LNCaP clone FGC (cell line): ENCODE measurements at places on chromosomes 4 and X.

DNA sequence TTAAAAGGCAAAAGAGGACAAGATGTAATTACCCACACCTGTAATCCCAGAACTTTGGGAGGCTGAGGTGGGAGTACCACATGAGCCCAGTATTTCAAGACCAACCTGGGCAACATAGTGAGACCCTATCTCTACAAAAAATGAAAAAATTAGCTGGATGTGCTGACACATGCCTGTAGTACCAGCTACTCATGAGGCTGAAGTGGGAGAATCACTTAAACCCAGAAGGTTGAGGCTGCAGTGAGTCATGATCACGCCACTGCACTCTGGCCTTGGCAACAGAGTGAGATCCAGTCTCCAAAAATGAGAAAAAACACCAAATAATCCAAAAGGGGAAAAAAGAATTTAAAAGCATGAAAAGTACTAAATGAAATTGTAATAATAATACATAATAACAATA lies 30.8 kb downstream of the NR0B1 start:
- DNase-seq, result no peak

DNA sequence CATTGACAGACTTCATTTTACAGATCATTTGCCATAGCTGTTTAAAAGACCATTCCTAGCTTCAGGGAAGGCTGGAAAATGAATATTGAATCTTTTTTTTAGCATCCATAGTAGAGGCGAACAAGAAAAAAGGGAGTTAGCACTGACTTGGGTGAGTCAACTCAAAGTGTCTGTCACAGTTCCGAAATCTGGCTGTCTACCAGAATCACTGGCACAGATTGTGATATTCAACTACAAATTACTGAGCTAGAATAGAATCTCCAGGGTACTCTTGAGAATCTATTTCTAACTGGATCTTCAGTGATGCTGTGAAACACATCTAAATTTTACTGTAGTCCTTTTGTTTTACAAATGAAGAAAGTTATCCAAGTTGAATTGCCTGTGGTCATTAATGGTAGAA lies 31.5 kb downstream of the SEC24B start:
- DNase-seq, result no peak

- DNase-seq, result no peak
Measured at GRCh38 chr4:17366496-17366895, 145.4 kb downstream of the QDPR start.

DNA sequence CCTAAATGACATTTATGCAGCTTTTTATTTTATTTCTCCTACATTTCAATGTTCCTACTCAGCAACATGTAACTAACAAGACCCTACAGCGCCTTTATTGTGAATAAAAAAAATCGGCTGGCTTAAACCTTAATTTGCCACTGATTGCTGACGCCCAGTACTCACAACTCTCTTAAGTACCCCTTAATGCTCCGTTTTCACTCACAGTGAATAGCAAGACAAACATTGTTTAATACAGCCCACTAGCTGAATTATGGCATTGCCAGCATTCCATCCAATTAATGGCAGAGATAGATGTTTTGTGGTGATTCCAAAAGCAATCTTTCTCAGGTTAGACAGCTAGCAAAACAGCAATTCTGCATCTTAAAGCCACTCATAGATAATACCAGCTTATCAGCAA lies 61.1 kb downstream of the PPARGC1A start:
- DNase-seq, result no peak

DNA sequence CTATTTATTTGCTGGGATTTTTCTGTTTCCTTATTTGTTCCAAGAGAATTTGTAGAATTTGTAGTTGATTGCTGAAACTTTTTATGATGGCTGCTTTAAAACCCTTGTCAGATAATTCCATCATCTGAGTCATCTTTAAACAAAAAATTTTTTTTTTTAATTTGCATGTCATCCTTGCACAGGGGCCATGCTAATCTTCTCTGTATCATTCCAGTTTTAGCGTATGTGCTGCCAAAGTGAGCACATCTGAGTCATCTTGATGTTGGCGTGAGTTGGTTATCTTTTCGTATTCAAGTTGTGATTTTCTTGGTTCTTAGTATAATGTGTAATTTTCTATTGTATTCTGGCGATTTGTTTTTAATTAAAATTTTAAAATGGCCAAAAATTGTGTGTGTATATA lies 18.7 kb upstream of the ZNF157 start:
- no peak for DNase-seq

GRCh38 chr4:15149234-15149838 lies 147.1 kb downstream of the CPEB2 start:
- no peak for DNase-seq

DNA sequence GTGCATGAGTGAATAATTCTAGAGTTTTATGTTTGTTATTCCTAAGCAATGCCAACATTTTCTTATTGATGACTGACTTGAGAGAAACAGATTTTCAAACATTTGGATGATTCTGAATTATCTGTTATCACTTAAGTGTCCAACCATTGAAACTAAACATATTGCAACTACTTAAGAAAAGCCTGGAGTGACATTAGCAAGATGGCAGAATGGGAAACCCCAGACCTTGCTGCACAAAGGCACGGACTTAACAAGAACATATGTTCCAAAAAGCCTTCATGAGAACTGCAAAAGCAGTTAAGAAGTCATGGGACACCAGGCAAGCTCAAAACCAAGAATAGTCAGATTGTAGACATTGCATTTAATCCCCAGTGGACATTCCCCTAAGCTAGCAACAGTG lies 215.1 kb downstream of the DCHS2 start:
- DNase-seq, result no peak
